ENCODE measurements at places on chromosomes 16 and 17. TPM values are rescaled to one million over a fixed set of nuclear protein-coding genes. Genes with fewer than 3 reads are reported as not detected.

Gene CRHR1
- not detected for polyA plus RNA-seq

Gene CCDC40
- polyA plus RNA-seq: 0.61 TPM

Gene CCDC200
- polyA plus RNA-seq: not detected

Gene CORO6
- 1.4 TPM for polyA plus RNA-seq

Gene KCNG4
- polyA plus RNA-seq: not detected

Gene RNF222
- not detected for polyA plus RNA-seq

Gene SLFN14
- polyA plus RNA-seq: not detected

Gene TP53TG3F
- polyA plus RNA-seq: not detected

Gene NDUFAB1
- polyA plus RNA-seq: 143 TPM

Measured in stomach (tissue), 19 donors.